Thymus (tissue), 14 donors: ENCODE measurements at places on chromosomes 7 and 10. TPM values are rescaled to one million over a fixed set of nuclear protein-coding genes. Genes with fewer than 3 reads are reported as not detected.

Gene UTF1
- 0.02 TPM for polyA plus RNA-seq

Gene CPA4
- 0.96 TPM for polyA plus RNA-seq

Gene EGR2
- 12.1 TPM for polyA plus RNA-seq

Gene BAIAP2L1
- 6.1 TPM for polyA plus RNA-seq
